Activated T-helper 1 cell treated with anti-CD3 and anti-CD28 coated beads, Interleukin-2, amount 50 U/mL, for 16 hours (primary cell): ENCODE measurements at places on chromosomes 2 and 18.

DNA sequence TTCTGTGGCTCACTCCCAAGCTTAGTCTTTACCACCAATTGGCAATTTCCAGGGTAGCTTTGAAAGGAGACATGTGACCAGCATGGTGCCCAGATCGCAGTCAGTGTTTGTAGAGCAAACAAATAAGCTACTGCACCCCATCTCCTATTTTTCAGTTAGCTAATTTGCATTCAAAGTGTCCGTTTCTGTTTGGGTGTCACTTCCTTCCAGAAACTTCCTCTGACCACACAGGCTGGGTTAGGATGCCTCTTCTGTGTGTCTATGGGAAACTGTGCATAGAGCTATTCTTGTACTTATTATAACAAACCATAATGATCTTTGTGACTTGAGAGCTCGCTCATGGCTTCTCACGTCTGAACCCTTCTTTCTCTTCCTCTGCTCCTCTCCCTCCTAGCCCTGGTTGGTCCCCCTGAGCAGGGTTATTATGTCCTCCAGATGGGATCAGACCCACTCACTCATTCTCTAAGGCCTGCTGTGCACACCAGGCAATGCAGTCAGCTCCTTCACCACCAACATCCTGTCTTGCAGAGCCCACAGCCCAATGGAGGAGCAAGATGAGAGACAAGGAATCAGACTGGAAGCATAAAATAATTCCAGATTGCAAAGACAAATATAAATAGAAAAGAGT lies 101.2 kb upstream of the ALK start:
- no peak for DNase-seq

GRCh38 chr2:237922641-237923361 lies 44.0 kb upstream of the UBE2F start:
- no peak for DNase-seq

DNA sequence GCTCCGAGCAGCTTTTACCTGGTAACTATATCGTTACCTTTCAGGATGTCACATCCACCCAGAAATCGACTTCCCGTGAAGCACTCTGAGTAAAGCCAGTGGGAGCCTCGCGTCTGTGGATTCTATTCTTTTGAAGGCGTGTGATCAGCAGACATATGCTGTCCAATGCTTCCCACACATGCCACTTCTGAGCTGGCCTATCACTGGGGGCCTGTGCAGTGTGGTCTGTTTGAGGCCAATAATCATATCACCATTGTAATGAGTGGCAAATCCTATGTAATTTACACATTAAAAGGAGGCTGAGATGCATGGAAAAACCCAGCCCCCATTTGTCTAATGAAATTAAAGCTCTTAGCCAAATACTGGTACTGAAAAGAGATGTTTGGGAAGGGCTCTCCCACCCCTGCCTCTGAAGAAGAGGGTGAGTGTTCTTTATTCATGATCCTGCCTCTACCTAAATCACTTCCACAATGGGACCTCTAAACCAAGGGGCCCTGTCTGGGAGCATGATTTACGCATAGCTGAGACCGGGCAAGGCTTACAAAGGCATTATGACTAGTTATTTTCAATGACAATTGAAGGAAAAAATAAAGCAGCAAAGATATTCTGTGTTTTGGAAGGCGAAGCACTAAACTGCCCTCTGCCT lies 686.8 kb downstream of the ZEB2 start:
- no peak for DNase-seq

- no peak for DNase-seq
Measured at GRCh38 chr18:57134618-57135135, 12.2 kb upstream of the BOD1L2 start.
